ENCODE measurements at places on chromosomes 3 and 15. TPM values are rescaled to one million over a fixed set of nuclear protein-coding genes. Genes with fewer than 3 reads are reported as not detected.
A peak's percentile ranks its signal among the peaks of the same experiment; 100 is the strongest.

GRCh38 chr15:76996526-76997401 is 1.8 kb downstream of the PSTPIP1 start:
- peak overlapping the region; percentile 55 for H3K27ac ChIP-seq
- DNase-seq, result peak; percentile 58
- peak overlapping the region; percentile 94 for H3K4me3 ChIP-seq
- peaks cover 24% of the 10 kb centered on the region for H3K36me3 ChIP-seq
- peaks cover 99% of the 10 kb centered on the region for H3K4me1 ChIP-seq

DNA sequence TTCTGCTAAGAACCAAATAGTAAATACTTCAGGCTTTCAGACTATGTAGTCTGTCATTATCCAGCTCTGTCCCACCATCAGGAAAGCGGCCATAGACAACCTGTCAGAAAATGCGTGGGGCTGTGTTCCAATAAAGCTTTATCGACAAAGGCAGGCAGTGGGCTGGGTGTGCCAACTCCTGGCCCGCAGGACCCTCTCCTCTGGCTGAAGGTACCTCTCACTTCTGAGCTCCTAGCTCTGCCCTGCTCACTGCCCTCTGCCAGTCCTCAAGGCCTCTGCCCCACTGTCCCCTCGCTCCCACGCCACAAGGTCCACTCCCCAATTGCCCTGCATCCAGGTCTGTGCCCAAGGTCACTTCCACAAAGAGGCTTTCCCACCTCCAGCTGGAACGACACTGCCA is 20.0 kb downstream of the SSUH2 start:
- H3K36me3 ChIP-seq, result no peaks in the 10 kb centered on the region
- H3K4me3 ChIP-seq, result no peak overlapping the region
- H3K27me3 ChIP-seq, result no peaks in the 10 kb centered on the region
- H3K27ac ChIP-seq, result no peak overlapping the region
- no peaks in the 10 kb centered on the region for H3K4me1 ChIP-seq
- no peak for DNase-seq

The ROBO2 gene
- not detected for polyA plus RNA-seq

GRCh38 chr3:31561891-31562290 is 29.2 kb downstream of the STT3B start:
- H3K27ac ChIP-seq, result no peak overlapping the region
- DNase-seq, result no peak
- H3K36me3 ChIP-seq, result no peaks in the 10 kb centered on the region
- H3K4me3 ChIP-seq, result no peak overlapping the region

The HERC2 gene
- 9.0 TPM for polyA plus RNA-seq

The CLSTN2 gene
- polyA plus RNA-seq, result not detected

DNA sequence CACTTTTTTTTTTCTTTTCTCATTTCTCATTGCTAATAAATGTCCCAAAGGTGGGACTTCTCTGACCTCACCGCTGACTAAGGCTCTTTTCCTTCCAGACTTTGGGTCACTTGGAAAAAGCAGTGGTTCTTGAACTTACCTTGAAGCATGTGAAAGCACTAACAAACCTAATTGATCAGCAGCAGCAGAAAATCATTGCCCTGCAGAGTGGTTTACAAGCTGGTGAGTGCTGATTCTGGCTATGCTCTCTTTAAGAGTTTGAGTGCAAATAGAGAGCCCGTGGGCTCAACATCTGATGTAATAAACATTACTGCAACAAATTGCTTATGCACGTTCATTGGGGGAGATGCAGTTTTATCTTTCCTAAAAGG is 2.0 kb downstream of the BHLHE40 start:
- H3K27ac ChIP-seq, result no peak overlapping the region
- H3K27me3 ChIP-seq, result no peaks in the 10 kb centered on the region
- no peak for DNase-seq
- H3K36me3 ChIP-seq, result peaks cover 16% of the 10 kb centered on the region
- H3K4me1 ChIP-seq, result peaks cover 74% of the 10 kb centered on the region

The ZMYND10 gene
- polyA plus RNA-seq, result 0.12 TPM

The CASR gene
- not detected for polyA plus RNA-seq

- no peaks in the 10 kb centered on the region for H3K36me3 ChIP-seq
- H3K4me3 ChIP-seq, result no peak overlapping the region
- H3K27ac ChIP-seq, result no peak overlapping the region
- H3K4me1 ChIP-seq, result no peaks in the 10 kb centered on the region
These were observed 186.9 kb downstream of the PDZRN3 start for GRCh38 chr3:73437828-73438227.

DNA sequence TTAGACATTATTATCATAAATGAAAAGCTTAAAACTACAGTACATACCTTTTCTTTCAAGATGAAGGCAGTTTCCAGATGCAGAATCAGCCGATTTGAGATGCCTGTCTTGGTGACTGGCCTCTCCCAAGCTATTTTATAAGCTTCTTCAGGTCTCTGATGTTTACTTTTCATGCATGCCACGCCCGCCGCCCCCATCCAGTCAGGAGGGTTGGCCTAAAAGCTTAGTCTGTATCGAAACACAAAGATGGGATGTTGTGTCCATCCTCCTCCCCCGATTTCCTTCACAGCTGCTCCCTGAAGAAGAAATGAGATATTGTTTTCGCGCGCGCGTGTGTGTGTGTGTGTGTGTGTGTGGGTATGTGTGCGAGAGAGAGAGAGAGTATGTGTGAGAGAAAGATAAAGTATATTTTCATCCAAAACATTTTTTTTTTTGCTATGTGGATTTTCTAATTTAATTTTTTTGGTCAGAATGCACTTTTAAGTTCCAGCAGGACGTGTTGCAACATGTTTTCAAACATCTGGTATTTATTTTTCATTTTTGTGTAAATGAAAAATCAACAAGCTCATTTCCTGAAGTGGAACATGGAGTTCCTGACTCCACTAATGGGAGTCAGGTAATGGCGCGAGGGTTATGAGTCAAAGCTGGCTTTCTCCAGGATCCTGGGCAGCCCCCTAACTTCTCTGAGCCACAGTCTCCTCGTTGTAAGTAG is at the start of gene APOD:
TSS of gene APOD (minus strand) at position 110 of the 712 bp plus-strand sequence. CDS start 4,479 bp downstream, outside the sequence.
- H3K27ac ChIP-seq, result no peak within 1 kb of the TSS
- H3K27me3 ChIP-seq, result peaks cover 34% of the 10 kb centered on the region
- peaks cover 13% of the 10 kb centered on the region for H3K4me1 ChIP-seq
- no peaks in the 10 kb centered on the region for H3K36me3 ChIP-seq
- no peak within 1 kb of the TSS for H3K4me3 ChIP-seq

DNA sequence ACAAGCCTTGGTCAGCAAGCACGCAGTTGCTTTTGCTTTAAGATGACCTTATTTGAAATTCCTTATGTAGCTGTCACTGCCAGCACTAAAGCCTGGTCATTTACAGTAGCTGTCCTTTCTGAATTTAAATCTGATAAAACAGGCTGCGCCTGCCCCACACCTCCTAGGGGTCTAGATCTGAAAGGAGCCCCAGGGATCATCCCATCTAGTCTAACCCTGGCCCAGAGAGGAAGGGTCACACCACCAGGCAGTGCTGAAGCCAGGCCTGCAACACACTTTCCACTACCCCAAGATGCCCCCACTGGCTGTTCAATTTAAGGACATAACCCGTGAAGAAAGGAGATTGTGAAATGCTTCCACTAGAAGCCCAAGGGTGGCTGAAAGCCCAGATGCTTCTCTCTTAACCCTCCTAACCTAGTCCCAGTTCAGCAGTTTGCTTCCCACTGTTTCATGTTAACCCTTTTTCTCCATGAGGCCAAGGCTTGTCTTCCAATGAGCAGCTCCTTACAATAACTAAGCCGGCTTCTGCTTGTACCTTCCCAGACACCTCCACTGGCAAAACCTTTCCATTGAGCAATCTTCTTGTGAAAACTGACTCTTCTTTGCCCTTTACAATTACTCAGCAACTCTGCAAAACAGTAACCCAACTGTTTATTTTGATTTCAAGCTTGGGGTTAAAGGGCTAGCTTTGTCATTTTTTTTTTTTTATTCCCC is 198.9 kb upstream of the LPP start:
- no peaks in the 10 kb centered on the region for H3K36me3 ChIP-seq
- peak overlapping the region; percentile 77 for H3K27ac ChIP-seq
- H3K4me1 ChIP-seq, result peaks cover 87% of the 10 kb centered on the region
- no peak overlapping the region for H3K4me3 ChIP-seq
- no peaks in the 10 kb centered on the region for H3K27me3 ChIP-seq
- peak; percentile 54 for DNase-seq

GRCh38 chr3:100873611-100874010 is 119.6 kb downstream of the ABI3BP start:
- no peak overlapping the region for H3K27ac ChIP-seq
- DNase-seq, result no peak
- H3K27me3 ChIP-seq, result no peaks in the 10 kb centered on the region
- H3K4me1 ChIP-seq, result no peaks in the 10 kb centered on the region
- no peaks in the 10 kb centered on the region for H3K36me3 ChIP-seq
- H3K4me3 ChIP-seq, result no peak overlapping the region

- no peak for DNase-seq
- peaks cover 3% of the 10 kb centered on the region for H3K4me1 ChIP-seq
- no peak overlapping the region for H3K4me3 ChIP-seq
- peaks cover 25% of the 10 kb centered on the region for H3K36me3 ChIP-seq
These were observed 49.8 kb downstream of the SGO1 start for GRCh38 chr3:20136231-20136630.

GRCh38 chr3:129014148-129014547 is 13.0 kb downstream of the EFCC1 start:
- no peak overlapping the region for H3K27ac ChIP-seq
- DNase-seq, result no peak
- H3K4me1 ChIP-seq, result peaks cover 19% of the 10 kb centered on the region
- no peak overlapping the region for H3K4me3 ChIP-seq
- H3K27me3 ChIP-seq, result no peaks in the 10 kb centered on the region

The CFAP92 gene
- 0.15 TPM for polyA plus RNA-seq

DNA sequence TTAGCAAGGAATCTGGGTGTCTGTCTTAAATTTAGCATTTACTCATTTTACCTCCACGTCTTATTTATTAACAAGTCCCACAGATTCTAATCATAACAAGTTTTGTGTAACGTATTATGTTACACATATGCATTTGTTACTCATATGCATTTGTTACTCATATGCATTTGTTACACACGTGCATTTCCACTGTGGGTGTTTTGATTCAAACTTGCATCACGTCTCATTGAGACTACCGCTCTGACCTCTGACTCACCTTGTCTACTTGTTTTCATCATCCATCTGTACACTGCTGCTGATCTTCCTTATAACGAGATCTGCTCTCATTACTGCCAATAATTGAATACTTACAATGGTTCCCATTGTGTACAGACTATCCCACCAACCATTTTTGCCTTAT is 1141.4 kb downstream of the TBL1XR1 start:
- no peaks in the 10 kb centered on the region for H3K36me3 ChIP-seq
- H3K4me1 ChIP-seq, result no peaks in the 10 kb centered on the region
- H3K27ac ChIP-seq, result no peak overlapping the region
- no peaks in the 10 kb centered on the region for H3K27me3 ChIP-seq
- no peak overlapping the region for H3K4me3 ChIP-seq

The PPP2R3A gene
- 0.10 TPM for polyA plus RNA-seq

GRCh38 chr3:145188079-145188770 is 972.8 kb downstream of the PLOD2 start:
- no peaks in the 10 kb centered on the region for H3K4me1 ChIP-seq
- DNase-seq, result no peak
- no peaks in the 10 kb centered on the region for H3K27me3 ChIP-seq
- H3K27ac ChIP-seq, result no peak overlapping the region

DNA sequence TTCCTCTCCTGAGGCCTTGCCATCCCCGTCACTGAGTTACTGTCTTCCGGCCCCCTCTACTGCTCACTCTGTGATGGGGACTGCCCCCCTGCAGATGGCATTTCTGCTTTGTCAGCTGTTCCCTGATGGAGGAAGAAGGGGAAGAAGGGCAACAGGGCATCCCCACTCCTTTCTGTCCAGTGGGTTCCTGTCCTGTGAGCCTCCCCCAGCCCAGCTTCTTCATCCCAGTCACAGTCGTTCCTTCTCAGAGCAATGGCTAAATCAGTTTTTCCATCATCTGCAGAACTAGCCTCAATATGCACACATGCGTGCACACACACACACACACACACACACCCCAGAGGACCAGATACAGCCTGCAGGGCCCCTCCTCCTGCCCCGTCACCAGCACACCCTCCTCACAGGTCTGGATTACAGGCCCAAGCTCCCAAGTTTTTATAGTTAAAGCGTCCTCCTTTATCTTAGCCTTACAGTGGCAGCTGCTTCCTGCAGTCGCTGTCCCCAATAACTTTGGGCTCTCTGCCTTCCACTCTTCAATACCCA is 21.4 kb downstream of the ALDH1L1 start:
- no peaks in the 10 kb centered on the region for H3K4me1 ChIP-seq
- no peak overlapping the region for H3K27ac ChIP-seq
- no peak overlapping the region for H3K4me3 ChIP-seq
- no peak for DNase-seq

The CADPS gene
- polyA plus RNA-seq, result not detected

The NEK10 gene
- not detected for polyA plus RNA-seq

DNA sequence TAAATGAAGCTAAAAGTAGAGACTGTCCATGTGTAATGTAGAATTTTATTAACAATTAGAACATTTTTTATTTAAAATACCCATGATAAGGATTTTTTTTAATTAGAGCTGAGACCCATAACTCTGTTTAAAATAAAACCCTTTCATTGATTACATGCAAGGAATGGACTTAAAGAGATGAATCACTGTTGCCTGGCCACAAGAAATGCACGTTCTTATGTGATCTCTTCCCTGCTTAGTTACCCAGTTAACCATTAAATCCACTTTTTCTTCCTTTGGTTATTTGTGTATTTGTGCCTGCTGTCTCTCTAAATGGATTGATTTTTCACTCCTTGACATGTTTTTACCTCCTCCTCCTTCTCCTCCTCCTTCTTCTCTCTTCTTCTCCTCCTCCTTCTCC is 83.3 kb upstream of the SLITRK3 start:
- no peaks in the 10 kb centered on the region for H3K36me3 ChIP-seq
- no peaks in the 10 kb centered on the region for H3K27me3 ChIP-seq
- no peak for DNase-seq
- no peak overlapping the region for H3K4me3 ChIP-seq

The HTR3E gene
- not detected for polyA plus RNA-seq

GRCh38 chr3:58044691-58045483 is 36.7 kb downstream of the FLNB start:
- no peak overlapping the region for H3K27ac ChIP-seq
- no peak for DNase-seq
- no peaks in the 10 kb centered on the region for H3K27me3 ChIP-seq
- H3K4me1 ChIP-seq, result peaks cover 13% of the 10 kb centered on the region

DNA sequence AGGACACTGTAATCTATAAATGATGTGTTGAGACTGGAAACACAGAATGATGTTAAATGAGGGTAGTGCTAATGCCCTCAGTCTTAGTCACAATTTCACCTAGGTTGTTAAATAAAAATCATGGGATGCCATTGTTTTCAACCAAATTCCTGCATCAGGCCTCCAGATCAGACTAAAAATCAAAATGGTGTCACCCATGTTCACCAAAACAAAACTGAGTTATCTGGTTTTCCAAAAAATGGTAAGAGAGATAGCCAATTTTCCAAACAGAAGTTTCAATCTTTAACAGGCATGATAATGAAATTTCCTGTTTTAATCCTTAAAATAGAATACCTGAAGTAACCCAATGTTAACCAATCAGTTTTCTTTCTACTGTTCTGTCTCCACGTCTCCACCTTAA is 2.2 kb upstream of the PIAS1 start:
- no peaks in the 10 kb centered on the region for H3K27me3 ChIP-seq
- H3K4me1 ChIP-seq, result peaks cover 22% of the 10 kb centered on the region
- H3K4me3 ChIP-seq, result no peak overlapping the region
- H3K36me3 ChIP-seq, result no peaks in the 10 kb centered on the region
- no peak overlapping the region for H3K27ac ChIP-seq
- DNase-seq, result no peak

The CMTM6 gene
- polyA plus RNA-seq, result 190 TPM

- DNase-seq, result no peak
- H3K36me3 ChIP-seq, result peaks cover 30% of the 10 kb centered on the region
- H3K4me1 ChIP-seq, result no peaks in the 10 kb centered on the region
- no peak overlapping the region for H3K27ac ChIP-seq
- no peaks in the 10 kb centered on the region for H3K27me3 ChIP-seq
- H3K4me3 ChIP-seq, result no peak overlapping the region
These were observed 91.8 kb downstream of the DNAJB8 start for GRCh38 chr3:128374746-128375445.
